AG10803 (cell line): ENCODE measurements at places on chromosomes 3 and 15.

- DNase-seq: no peak
Observed at GRCh38 chr3:45212095-45212468, 14.0 kb downstream of the TMEM158 start.

DNA sequence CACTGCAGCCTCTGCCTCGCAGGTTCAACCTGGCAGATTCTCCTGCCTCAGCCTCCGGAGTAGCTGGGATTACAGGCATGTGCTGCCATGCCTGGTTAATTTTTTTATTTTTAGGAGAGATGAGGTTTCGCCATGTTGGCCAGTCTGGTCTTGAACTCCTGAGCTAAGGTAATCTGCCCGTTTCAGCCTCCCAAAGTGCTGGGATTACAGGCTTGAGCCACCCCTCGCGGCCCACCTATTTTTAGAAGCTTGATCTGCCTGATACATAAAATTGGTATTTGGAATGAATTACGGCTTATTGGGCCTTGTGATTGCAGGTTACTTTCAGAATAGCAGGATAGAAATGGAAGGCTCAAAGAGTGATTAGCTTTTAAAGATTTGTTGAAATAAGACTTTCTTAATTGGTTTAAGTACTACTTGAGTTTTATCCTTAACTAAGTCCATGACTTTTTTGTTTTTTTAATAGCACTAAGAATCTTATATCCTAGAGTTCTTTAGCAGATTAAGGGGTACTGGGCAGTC, 25.0 kb downstream of the GMPS start:
- DNase-seq: no peak

- DNase-seq: no peak
Observed at GRCh38 chr3:39812537-39812936, 3.1 kb downstream of the MYRIP start.

DNA sequence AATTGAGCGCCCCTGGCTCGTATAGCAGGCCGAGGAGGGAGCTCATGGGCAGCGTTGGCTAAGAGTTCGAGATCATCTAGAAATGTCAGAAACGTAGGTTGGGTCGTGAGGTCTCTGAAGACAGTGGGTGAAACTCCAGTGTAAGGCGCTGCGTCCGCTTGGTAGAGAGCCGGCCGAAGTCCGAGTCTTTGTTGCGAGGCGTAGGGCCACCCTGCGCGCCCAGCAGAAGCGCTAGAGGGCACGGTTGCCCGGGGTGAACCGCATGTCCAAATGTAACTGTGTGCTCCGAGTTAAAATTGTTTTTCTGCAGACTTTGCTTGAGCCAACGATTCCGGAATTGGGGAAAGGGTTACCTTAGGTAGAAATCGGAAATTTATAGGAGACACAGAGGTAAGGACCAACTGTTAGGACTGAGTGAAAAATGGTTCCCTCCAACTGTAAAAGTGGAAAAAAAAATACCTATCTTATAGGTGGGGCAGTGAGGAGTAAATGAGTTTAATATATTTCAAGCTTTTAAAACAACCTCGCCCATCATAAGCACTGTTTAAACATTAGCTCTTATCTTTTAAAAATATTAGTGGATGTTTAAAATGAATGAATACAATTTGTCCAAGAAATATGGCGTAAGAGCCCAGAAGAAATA, 993 bp upstream of the SIAH2 start:
- peak; percentile 65 for DNase-seq

- no peak for DNase-seq
Observed at GRCh38 chr15:101318147-101318819, 23.2 kb upstream of the SNRPA1 start.

DNA sequence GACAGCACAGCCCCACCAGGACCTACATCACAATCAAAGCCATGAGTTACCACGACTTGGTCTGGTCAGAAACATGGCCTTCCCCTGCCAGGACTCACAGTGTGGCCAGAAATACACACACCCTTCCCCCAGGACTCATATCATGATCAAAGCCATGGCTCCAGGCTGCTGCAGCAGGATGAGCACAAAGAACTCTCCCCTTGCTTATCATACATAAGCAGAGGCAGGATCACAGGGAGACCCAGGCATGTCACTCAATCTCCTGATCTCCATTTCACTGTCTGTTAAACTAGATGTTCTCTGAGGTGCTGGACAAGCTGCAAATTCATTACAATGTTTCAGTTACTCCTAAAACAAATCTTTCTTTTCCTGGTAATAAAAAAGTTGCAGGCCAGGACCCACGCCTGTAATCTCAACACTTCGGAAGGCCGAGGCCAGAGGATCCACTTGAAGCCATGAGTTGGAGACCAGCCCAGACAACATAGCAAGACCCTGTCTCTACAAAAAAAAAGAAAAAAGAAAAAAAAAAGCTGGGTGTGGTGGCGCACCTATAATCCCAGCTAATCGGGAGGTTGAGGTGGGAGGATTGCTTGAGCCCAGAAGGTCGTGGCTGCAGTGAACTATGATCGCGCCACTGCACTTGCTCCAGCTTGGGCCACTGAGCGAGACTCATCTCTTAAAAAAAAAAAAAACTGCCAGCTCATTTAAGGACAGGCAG, 1.2 kb downstream of the PFKFB4 start:
- DNase-seq: no peak

DNA sequence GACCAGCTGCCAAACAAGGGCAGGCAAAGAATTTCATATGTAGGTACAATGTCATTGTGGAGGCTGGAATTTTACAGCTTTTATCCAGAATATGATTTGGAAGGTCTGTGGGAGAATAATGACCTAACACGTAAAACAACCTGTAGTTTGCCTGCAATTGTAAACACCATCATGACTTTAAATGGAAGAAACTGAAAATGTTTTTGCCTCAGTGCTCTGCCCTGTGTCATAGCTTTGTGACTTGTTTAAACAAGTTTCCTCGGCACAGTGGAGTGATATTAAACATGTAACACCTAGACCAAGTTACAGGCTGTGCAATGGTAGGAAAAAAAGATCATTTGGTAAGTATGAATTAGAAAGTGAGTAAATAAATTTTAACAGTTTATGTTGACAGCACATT, 171.6 kb upstream of the MBNL1 start:
- no peak for DNase-seq

- peak; percentile 25 for DNase-seq
Observed at GRCh38 chr3:3127432-3128010, 781 bp downstream of the TRNT1 start.

GRCh38 chr3:11186771-11187191, 32.5 kb downstream of the HRH1 start:
- DNase-seq: peak; percentile 89

DNA sequence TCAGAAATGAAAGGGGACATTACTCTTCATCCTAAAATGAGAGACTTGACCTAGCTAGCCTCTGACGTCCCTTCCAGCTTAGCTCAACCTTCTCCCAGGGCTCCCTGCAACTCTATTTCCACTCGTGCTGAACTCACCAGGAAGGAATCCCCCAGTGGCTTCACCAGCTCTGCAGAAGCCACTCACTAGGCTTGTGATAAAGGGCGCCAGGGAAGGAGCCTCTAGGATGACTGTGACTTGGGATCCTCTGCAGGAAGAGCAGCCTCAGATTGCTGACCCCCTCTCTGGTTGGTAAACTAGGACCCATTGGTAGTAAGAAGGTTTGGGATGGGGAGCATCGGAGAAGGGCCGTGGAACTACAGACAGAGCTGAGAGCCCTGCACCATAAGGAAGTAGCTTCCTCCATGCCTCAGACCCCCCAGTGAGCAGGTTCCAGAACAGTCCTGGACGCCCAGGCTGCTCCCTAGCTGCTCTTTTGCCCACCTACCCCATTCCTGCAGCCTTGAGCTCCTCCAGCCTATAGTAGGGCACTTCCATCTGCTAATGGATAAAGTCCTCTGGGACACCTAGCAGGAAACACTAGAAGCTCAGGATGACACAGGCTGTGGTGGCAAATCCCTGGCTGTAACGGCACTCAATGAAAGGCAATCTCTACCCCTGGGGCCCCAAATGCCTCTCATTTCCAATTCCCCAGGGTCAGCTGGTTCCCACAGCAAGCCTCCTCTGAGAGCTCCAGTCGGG, 26.0 kb downstream of the PLA2G4F start:
- no peak for DNase-seq

GRCh38 chr15:69141833-69142232, 18.6 kb upstream of the GLCE start:
- no peak for DNase-seq

DNA sequence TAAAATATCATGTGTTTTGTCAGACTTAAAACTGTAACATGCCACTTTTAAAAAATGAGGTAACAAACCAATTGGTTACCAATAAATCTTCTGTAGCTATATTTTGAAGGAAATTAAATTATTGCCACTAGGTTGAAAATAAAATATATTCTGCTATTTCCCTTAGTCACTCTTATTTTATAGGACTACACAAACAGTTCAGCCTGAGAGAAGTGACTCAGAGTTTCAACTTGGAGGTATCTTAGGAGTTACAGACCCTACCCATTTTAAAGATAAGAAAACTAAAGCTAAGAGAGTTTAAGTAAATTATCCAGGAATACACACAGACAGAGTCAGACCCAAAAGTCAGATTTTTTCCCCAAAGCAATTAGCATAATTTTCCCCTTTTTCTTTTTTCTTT, 65.1 kb downstream of the PIK3CB start:
- no peak for DNase-seq

DNA sequence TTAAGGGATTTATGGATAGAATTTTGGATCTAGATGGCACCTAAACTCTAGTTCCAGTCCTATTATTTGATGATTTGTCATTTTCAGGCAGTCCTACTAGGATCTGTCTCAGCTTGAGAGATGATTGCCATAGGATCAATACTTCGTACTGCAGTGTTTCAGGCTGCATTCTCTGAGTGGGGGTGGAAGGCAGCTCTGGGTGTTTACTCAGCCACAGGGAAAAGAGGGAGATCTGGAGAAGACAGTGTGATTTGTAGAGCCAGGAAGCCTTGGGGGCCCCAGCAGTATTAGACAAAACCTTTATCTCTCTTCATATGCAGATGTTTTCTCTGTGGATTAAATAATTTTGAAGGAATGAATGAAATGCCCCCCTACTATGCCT, 188.4 kb upstream of the SYNPR start:
- DNase-seq: no peak
